RCC 7860 (cell line): ENCODE measurements at places on chromosomes 5 and 9.

- no peak for DNase-seq
Measured at GRCh38 chr5:42612750-42613366, 143.8 kb upstream of the CCDC152 start.

GRCh38 chr9:84424931-84425330, 84.4 kb upstream of the SLC28A3 start:
- no peak for DNase-seq

DNA sequence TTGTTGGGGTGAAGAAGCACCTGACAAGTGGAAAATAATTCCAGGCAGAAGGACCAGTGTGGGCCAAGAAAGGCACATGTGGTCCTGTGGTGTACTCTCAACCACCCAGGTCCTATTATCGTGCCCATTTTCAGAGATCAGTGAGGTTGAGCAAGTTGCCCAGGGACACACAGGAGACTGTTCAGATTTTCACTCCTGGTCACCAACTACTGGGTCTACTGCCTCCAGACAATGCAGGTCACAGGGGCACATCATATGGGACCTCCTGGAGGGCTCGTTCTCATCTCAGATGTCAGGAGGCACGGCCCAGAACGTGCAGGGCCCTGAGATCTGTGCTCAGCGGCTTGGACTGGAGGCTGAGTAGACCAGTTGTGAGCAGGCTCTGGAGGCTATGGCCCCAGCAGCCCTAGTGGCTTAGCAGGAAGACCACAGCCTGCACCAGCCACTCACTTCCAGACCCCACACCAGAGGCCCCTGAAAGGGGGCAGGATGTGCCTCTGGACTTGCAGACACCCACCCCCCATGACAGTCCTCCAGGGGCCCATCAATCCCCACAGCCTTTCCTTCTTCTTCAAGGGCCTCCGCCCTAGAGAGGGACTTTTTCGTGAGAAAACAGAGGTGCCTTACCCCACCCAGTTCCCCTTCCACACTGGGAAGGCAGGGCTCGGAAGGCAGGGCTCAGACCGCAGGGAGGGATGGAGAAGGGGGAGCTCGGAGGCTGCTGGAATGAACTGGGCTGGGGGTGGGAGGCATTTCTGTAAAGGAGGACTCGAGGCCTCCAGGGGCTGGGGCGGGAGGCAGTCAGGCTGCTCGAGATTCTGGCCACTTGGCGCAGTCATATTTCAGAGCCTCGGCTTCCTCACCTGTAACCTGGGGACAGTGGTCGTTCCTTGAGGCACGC, 82.7 kb upstream of the NEURL1B start:
- DNase-seq: no peak

GRCh38 chr9:70533492-70533891, 119.0 kb upstream of the KLF9 start:
- no peak for DNase-seq

DNA sequence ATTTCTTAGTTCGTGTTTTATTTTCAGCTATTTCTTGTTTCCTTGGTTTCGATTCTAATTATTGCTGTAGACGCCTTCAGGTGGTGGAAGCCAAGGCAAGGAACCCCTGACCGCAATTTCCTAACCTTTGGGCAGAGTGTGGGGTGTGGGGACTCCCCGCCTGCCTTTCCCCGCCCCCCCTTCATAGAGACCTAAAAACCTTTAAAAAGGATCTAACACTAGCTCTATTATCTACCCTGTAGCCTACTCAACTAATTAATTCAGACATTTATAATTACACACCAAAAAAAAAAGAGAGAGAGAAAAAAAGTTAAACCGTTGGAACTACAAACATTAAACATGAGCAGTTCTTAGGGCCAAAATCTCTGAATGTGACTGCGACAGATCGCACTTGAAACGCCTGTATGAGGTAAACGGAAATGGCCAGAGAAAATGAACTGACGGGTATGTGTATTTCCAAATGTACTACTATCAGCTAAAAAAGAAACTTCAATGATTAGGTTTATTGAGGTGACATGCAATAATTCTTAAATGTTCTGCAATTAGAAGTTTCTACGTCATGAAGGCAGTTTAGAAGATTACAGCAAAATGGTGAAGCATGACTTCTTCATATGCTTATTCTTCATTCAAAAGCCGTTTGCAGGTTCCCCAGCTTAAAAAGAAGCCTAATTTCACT, 19.0 kb upstream of the FER start:
- no peak for DNase-seq

GRCh38 chr9:115117999-115118878, at the start of gene TNC:
Gene TNC, minus strand, starts transcription at chr9:115118157. Its CDS starts 27,139 bp downstream, at chr9:115091018.
- DNase-seq: peak; percentile 54

GRCh38 chr9:123027517-123027916, 6.0 kb upstream of the GPR21 start:
- DNase-seq: no peak

GRCh38 chr5:147561435-147561834, 51.6 kb upstream of the DPYSL3 start:
- DNase-seq: no peak

GRCh38 chr5:146710348-146710747, 168.2 kb downstream of the PPP2R2B start:
- no peak for DNase-seq

DNA sequence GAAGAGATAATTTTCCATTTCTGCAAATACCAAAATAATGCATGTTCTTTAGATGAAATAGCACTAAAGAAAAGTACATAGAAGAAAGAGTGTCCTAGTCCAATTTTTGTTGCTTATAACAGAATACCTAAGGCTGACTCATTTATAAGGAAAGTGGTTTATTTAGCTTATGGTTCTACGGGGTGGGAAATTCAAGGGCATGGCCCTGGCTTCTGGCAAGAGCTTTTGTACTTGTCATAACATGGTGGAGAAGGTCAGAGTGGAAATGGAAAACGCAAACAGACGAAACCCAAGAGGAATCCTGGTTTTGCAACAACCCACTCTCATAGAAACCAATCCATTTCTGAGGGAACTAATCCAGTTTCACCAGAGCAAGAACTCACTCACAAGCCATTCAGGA, 283.7 kb downstream of the CSNK1G3 start:
- DNase-seq: no peak

DNA sequence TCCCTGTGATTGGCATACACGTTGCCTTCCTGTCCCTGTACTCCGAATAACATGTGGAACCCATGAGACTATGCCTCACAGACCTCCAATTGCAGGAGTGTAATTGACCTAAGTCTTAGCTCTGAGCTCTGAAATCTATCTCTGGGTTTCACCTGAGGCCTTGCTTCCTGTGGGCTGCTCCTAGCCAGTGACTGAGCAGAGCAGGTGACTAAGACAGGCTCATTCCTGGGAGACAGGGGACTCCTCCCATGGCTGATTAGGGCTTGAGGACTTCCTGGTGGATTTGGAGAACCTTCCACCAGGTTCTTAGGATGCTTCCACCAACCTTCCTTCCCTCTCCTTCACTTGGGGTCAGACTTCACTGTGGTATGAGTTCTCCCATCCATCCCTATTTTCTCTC, 22.3 kb upstream of the MIER3 start:
- DNase-seq: no peak

DNA sequence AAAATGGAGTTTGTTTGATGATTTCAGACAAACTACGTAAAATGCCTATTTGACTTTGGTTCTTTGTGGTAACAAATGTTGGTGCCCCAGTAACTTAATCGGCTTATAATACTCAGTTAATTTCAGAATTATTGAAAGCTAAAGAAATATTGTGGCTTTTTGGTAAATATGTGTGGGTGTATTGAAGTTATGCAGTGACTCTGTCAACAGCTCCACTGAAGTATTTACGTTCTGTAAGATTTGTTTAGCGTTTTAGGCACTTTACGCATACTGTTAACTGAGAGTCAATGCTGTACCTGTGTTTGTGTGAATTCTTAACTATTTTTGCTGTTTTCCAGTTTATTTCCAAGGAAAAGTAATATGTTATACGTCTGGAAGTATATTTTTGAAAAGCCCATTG, 2.2 kb downstream of the RAD23B start:
- DNase-seq: no peak

- no peak for DNase-seq
Measured at GRCh38 chr5:129074903-129075302, 19.6 kb upstream of the ISOC1 start.

GRCh38 chr9:85516976-85517637, 224.6 kb downstream of the AGTPBP1 start:
- no peak for DNase-seq

- DNase-seq: no peak
Measured at GRCh38 chr9:3500044-3500443, 25.8 kb downstream of the RFX3 start.
